Jurkat, Clone E6-1 (cell line): ENCODE measurements at places on chromosomes 6 and 20.

DNA sequence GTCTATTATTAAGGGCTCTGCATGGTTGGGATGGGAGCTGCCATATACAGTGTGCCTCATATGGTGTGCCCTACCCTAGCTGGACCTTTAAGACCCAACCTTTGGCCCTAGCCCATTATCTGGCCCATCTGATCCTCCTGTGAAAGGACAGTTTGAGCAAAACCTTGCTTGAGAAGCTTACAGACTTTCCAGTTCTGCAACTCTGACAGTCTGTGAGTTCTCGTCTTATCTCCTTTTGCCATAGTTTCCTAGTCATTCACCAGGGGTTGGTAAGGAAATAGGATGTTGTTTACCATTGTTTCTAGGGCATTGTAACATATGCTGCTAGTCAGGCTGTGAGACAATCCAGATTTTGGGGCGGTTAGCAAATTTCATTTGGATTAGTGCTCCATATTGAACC, 17.2 kb downstream of the CTNNBL1 start:
- no peak for DNase-seq

DNA sequence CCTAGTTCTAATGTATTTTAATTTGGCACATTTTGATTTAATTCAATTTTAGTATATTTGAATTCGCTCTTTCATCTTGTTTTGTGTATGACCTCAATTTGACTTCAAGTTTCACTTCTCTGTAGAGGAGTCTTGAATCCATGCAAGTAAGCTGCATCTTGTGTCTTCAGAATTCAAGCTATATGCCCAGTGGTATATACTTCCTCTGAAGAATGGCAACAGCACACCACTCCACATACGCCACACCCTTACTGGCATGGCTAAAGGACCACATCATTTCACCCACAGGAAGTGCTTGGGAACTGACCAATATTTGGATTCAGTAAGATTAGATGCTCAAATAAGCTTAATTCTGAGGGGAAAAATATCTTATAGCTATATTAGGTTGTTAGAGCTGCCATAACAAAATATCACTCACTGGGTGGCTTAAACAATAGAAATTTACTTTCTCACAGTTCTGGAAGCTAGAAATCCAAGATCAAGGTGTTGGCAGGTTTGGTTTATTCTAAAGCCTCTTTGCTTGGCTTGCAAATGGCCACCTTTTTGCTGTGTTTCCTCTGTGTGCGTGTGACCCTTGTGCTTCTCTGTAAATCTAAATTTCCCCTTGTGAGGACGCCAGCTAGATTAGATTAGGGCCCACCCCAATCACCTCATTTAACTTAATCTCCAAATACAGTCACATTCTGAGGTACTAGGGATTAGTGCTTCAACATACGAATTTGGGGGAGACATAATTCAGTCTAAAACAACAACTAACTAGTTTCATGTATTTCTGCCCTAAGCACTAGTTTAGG, 2.8 kb upstream of the ASF1A start:
- no peak for DNase-seq

GRCh38 chr6:99485395-99485773, 29.8 kb downstream of the USP45 start:
- DNase-seq: no peak

DNA sequence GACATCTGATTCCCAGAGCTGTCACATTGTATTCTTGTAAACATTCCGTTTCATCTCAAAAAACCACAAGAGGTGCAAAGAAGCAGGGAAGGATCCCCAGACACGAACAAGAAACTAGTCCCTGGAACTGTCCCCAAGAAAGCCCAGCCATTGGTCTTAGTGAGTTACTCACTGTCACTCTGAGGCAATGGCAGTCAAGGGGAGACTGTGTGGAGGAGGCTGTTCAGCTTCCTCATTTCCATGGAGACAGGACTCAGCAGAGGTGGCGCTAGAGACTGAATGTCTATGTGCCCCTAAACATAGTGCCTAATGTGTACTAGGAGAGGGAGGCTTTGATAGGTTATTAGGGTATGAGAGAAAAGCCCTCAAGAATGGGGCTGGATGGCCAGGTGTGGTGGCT, 11.1 kb downstream of the ULBP1 start:
- no peak for DNase-seq

DNA sequence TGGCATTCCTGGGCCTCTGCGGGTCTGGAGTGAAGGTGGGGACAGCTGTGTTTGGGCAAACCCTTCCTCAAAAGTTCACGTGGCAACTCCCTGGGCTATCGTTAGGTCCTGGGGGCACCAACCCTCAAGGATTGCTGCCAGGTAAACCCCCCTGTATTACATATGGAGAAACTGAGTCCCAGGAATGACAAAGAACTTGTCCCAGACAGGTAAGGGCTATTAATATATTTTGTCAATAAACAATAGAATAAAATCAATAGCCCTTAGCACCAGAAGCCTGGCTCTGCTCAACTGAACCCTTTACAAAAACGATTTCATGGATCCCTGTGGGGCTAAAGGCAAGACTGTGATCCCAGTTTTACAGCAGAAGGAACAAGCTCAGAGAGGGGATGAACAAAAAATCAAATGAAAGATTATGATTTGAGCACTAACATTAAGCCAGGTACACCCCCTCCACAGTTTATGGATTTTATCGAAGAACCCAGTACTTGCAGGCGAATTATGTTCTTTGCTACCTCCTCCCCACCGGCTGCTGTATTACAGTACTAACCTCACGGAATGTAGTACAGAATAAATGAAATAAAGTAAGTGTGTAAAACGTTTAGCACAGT, 2.7 kb downstream of the ID1 start:
- no peak for DNase-seq

- no peak for DNase-seq
Observed at GRCh38 chr20:77231-77630, 10.2 kb upstream of the DEFB125 start.
